ENCODE measurements at places on chromosomes 16 and 17.

DNA sequence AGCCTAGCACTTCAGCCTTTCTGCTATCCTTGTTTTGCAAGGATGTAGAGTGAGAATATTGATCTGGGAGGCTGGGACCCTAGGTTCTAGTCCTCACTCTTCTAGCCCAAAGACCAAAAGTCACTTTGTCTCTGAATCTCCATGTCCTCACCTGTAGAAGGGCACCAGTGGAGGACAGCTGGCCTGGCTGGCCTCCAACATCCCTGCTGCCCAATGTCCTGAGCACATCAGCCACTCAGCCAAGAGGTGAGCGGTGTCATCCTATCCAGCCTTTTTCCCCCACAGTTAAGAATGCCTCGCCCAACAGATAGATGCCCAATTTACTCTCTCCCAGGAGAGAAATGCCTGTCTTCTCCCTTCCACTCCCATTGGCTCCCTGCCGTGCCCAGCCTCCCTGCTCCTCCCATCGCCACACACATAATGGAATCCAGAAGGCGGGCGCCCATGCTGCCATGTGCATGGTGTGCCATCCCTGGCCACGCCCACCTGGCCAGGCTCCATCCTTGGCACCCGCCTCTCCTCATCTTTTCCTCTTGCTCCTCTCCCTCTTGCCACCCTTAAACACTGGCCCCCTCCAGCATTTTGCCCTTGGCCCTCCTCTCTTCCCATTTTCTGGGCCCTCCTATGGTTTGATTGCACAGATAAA, 157.3 kb upstream of the SDK2 start:
- H3K27me3 ChIP-seq: peaks cover 3% of the 10 kb centered on the region
- H3K36me3 ChIP-seq: no peaks in the 10 kb centered on the region
- no peak overlapping the region for H3K4me3 ChIP-seq

GRCh38 chr17:79842656-79843473, 3.6 kb upstream of the CBX4 start:
- DNase-seq: no peak
- no peak overlapping the region for H3K4me3 ChIP-seq
- H3K27me3 ChIP-seq: peaks cover 36% of the 10 kb centered on the region
- no peak overlapping the region for H3K27ac ChIP-seq

- DNase-seq: no peak
- H3K27ac ChIP-seq: no peak overlapping the region
- H3K4me1 ChIP-seq: no peaks in the 10 kb centered on the region
- H3K36me3 ChIP-seq: no peaks in the 10 kb centered on the region
Observed at GRCh38 chr16:49994006-49994405, 31.0 kb upstream of the CNEP1R1 start.

- H3K36me3 ChIP-seq: no peaks in the 10 kb centered on the region
- DNase-seq: no peak
- no peak overlapping the region for H3K4me3 ChIP-seq
- H3K27me3 ChIP-seq: no peaks in the 10 kb centered on the region
- no peak overlapping the region for H3K27ac ChIP-seq
- no peaks in the 10 kb centered on the region for H3K4me1 ChIP-seq
Observed at GRCh38 chr16:71205482-71206131, 24.9 kb downstream of the HYDIN start.

- H3K4me1 ChIP-seq: no peaks in the 10 kb centered on the region
- no peaks in the 10 kb centered on the region for H3K36me3 ChIP-seq
- no peak for DNase-seq
- H3K4me3 ChIP-seq: no peak overlapping the region
- no peak overlapping the region for H3K27ac ChIP-seq
- no peaks in the 10 kb centered on the region for H3K27me3 ChIP-seq
Observed at GRCh38 chr17:82007495-82008257, 15.0 kb downstream of the CENPX start.

- no peak for DNase-seq
- no peak overlapping the region for H3K4me3 ChIP-seq
- H3K36me3 ChIP-seq: peaks cover 22% of the 10 kb centered on the region
- H3K27ac ChIP-seq: no peak overlapping the region
Observed at GRCh38 chr17:38511150-38512108, 83.2 kb downstream of the ARHGAP23 start.

DNA sequence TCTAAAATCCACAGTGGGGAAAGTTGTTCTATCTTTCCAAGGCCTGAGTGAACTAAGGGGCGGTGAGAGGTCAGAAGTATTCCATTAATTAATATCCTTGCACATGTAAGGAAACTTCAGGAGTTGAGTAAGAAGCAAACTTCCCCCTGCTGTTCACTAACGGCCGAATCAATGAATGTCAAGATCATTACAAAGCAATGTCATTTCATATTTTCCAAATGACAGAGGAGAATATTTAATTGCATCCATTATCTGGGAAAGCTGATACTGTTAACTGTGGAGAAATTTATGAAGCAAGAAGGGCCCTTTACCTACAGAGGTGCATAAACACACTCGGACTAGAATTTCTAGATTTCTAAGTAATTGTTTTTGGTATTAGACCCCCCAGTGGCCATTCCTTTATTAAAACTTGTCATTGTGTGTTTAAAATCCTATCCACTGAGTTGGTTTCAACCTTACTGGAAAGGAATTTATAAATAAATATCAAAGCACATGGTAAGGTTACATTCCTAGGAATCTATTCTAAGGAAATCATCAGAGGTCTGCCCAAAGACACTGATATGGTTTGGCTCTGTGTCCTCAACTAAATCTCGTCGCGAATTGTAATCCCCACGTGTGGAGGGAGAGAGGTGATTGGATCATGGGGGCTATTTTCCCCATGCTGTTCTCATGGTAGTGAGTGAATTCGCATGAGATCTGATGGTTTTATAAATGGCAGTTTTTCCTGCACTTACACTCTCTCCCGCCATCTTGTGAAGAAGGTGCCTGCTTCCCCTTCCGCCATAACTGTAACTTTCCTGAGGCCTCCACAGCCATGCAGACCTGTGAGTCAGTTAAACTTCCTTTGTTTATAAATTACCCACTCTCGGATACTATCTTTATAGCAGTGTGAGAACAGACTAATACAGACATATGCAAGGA, 20.4 kb upstream of the SMURF2 start:
- no peak overlapping the region for H3K27ac ChIP-seq
- H3K27me3 ChIP-seq: no peaks in the 10 kb centered on the region
- DNase-seq: no peak
- H3K4me1 ChIP-seq: no peaks in the 10 kb centered on the region
- H3K4me3 ChIP-seq: no peak overlapping the region

DNA sequence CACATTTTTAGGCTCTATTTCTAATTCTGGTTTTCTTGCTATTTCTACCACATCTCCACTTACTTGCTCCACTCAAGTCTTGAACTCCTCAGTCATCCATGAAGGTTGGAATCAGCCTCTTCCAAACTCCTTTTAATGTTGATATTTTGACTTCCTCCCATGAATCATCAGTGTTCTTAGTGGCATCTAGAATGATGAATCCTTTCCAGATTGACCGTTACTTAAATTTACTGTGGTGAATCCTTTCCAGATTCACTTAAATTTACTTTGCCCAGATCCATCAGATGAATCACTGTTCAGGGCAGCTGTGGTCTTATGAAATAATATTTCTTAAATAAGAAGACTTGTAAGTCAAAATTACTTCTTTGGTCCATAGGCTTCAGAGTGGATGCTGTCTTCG, 32.4 kb downstream of the CLTC start:
- H3K4me3 ChIP-seq: no peak overlapping the region
- no peaks in the 10 kb centered on the region for H3K27me3 ChIP-seq
- peaks cover 96% of the 10 kb centered on the region for H3K36me3 ChIP-seq
- no peaks in the 10 kb centered on the region for H3K4me1 ChIP-seq
- H3K27ac ChIP-seq: no peak overlapping the region
- no peak for DNase-seq

DNA sequence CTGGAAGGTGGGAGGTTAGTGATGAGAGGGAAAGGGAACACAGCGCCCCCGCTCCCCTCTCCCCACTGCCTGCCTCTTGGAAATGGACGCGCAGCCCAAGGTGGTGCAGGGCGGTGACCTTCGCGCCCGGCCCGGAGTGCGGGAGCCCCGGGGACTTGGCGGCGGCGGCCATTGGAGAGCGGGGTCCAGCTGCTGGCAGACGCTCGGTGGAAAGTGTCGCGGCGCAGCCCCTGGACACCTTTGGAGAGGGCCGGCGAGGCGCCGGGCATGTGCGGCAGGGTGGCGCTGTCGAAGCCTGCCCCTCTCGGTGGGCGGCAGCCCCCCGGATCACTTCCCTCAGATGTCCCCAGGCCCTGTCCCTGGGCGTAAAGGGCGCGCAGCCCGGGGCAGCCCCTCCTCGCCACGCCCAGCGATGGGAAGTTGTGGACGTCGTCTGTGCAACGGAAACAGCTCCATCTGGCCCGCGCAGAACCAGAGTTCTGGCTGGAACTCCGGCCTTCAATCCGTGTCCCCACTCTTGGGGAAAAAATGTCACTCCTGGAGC, 16.7 kb downstream of the SALL1 start:
- DNase-seq: no peak
- no peaks in the 10 kb centered on the region for H3K27me3 ChIP-seq
- H3K4me3 ChIP-seq: no peak overlapping the region
- no peak overlapping the region for H3K27ac ChIP-seq
- no peaks in the 10 kb centered on the region for H3K36me3 ChIP-seq

DNA sequence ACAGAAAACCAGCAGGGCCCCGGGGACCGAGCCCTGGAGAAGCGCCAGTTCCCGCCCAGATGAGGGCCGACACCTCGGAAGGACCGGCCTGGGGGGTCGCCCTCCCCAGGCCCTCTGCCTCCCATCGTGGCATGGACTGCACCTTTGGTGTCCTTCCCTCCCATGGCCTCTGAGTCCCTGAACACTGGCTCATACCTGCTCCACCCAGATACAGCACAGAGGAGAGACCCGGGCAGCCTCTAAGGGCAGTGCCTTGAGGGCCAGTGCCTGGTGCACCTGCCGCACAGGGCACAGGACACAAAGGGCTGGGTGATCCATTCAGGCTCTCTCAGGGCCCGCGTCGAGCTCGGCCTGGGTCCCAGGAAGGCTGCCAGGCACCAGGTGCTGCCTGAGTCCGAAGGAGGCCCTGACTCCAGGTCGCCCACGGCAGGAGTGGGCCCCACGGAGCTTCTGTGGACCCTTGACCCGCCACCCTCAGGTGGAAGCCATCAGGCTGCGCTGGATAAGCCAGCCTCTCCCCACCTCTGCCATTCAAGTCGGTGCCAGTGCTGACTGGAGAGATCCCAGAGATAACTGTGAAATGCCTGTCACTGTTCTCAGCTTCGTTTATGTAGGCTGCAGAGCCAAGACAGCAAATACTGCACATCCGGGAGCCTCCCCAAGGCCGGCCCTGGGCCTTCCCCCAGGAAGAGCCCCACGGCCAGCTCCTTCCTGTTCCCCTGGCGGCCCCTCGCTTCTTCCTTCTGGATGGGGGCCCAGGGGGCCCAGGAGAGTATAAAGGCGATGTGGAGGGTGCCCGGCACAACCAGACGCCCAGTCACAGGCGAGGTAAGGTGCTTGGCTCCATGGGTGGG, at the start of gene ZG16B:
Gene ZG16B (plus strand): TSS at position 803 of the 854 bp plus-strand sequence. CDS start 139 bp downstream, outside the sequence.
- H3K27me3 ChIP-seq: peaks cover 2% of the 10 kb centered on the region
- no peaks in the 10 kb centered on the region for H3K4me1 ChIP-seq
- H3K4me3 ChIP-seq: no peak within 1 kb of the TSS
- DNase-seq: no peak

GRCh38 chr17:9004132-9004960, 17.0 kb upstream of the NTN1 start:
- peaks cover 4% of the 10 kb centered on the region for H3K27me3 ChIP-seq
- no peak overlapping the region for H3K4me3 ChIP-seq
- no peak overlapping the region for H3K27ac ChIP-seq
- H3K36me3 ChIP-seq: no peaks in the 10 kb centered on the region
- no peaks in the 10 kb centered on the region for H3K4me1 ChIP-seq
- no peak for DNase-seq

DNA sequence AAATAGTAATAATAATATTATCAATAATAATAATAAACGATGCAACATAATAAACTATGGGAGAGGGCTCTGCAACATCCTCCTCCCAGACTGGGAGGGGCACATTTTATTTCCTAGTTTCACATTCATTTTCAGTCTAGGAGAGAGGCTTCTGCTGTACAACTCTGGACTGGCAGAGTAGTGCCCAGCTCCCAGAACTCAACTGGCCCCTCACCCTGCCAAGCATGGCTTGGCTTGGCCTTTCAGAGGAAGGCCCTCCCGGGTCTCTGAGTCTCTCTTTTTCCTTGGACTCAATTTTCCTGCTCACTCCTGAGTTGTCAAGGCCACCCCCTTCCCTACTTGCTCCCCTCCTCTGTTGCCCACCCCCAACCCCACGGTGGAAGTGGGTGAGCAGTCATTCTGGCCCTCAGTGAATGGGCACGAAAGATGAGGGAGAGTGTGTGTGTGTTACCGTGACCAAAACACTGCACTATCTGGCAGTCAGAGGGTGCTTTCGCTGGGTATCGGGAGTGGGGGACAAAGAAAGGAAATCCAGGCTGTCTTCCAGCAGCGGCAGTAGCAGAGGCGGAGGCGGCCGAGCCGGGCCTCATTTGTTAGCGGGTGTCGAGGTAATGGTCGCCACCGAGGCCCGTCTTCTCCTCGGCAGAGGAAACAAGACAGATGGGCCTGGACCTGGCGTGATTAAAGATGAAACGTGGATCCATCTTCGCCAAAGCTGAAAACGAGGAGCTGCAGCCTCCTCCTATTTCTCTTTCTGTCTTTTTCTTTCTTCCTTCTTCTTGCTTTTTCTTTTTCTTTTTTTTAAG, 2.3 kb downstream of the HOXB4 start:
- no peaks in the 10 kb centered on the region for H3K4me1 ChIP-seq
- H3K27me3 ChIP-seq: peaks cover 30% of the 10 kb centered on the region
- no peak overlapping the region for H3K4me3 ChIP-seq
- no peak for DNase-seq

DNA sequence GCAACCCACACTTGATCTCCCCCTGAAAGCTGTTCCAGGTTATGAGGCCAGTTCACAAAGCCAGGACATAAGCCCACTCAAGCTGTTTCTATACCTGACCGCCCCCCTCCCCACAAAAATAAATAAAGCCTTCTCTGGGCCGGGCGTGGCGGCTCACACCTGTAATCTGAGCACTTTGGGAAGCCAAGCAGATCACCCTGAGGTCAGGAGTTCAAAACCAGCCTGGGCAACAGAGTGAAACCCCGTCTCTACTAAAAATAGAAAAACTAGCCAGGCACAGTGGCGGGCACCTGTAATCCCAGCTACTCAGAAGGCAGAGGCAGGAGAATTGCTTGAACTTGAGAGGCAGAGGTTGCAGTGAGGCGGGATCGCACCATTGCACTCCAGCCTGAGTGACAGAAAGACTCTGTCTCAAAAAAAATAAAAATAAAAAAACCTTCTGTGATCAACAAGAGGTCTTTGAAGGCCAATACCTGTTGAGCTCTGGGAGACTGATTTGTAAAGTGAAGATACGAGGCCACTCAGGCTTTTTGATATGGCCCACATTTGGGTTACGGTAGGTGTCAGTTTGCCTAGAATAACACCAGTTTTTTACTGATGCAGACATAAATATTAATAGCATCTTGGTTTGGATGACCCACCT, 2.2 kb downstream of the KDM8 start:
- peaks cover 29% of the 10 kb centered on the region for H3K4me1 ChIP-seq
- no peak overlapping the region for H3K4me3 ChIP-seq
- H3K27ac ChIP-seq: no peak overlapping the region
- H3K27me3 ChIP-seq: no peaks in the 10 kb centered on the region

DNA sequence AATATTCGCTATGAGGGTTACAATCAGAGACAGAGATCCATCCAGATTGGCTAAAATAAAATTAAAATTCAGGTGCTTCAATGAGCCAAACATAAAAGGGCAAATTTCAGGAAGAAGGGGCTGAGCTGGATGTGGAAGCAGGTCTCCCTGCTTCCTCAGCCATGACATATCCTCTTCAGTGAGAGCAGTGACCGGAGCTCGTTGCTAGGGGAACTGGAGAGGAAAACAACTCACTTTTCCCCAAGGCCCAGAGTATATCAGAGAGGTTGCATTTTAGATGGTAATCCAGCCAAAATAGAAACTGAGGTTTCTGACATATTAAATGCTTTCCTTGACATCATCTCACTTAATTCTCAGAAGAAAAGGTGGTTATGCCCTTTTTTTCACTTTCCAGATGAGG, 503.5 kb downstream of the HS3ST4 start:
- no peak for DNase-seq
- no peak overlapping the region for H3K4me3 ChIP-seq
- no peak overlapping the region for H3K27ac ChIP-seq
- H3K36me3 ChIP-seq: no peaks in the 10 kb centered on the region
